ENCODE measurements at places on chromosomes 2 and 18. TPM values are rescaled to one million over a fixed set of nuclear protein-coding genes. Genes with fewer than 3 reads are reported as not detected.

GRCh38 chr2:8539743-8540551 is 141.9 kb upstream of the ID2 start:
- H3K4me1 ChIP-seq, result peaks cover 100% of the 10 kb centered on the region
- no peaks in the 10 kb centered on the region for H3K36me3 ChIP-seq

GRCh38 chr18:3970929-3971328 is 484.2 kb downstream of the DLGAP1 start:
- DNase-seq, result no peak
- H3K4me3 ChIP-seq, result no peak overlapping the region
- H3K36me3 ChIP-seq, result no peaks in the 10 kb centered on the region
- H3K27ac ChIP-seq, result no peak overlapping the region
- H3K27me3 ChIP-seq, result no peaks in the 10 kb centered on the region

- no peak overlapping the region for H3K27ac ChIP-seq
- no peaks in the 10 kb centered on the region for H3K36me3 ChIP-seq
- DNase-seq, result no peak
These were observed 28.1 kb upstream of the ACTR3 start for GRCh38 chr2:113861740-113862139.

DNA sequence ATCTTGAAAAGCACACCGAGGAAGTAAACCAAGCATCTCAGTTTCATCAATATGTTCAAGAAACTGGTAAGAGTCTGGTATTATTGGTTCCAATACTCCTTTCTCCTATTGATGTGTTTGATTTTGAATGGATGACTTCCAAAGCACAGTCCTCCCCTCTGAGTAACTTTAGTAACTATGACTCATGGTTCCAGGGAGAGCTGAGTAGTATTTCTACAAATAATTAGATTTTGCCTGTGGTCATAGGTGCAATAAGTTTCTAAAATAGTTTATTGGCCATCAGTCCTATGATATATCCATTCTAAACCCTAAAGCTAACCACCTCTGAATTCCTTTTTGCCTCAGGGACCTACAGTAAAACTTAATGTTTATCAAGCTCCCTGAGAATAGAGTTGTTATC is 352.4 kb downstream of the XIRP2 start:
- H3K4me1 ChIP-seq, result no peaks in the 10 kb centered on the region
- H3K27me3 ChIP-seq, result no peaks in the 10 kb centered on the region
- no peak overlapping the region for H3K27ac ChIP-seq
- H3K4me3 ChIP-seq, result no peak overlapping the region
- DNase-seq, result no peak

- no peak overlapping the region for H3K4me3 ChIP-seq
- no peak overlapping the region for H3K27ac ChIP-seq
- DNase-seq, result no peak
These were observed 67.5 kb upstream of the TTN start for GRCh38 chr2:178874529-178875240.

The GALNT3 gene
- 7.5 TPM for polyA plus RNA-seq

The FEV gene
- not detected for polyA plus RNA-seq

The ATOH8 gene
- 3.9 TPM for polyA plus RNA-seq
